ENCODE measurements at places on chromosomes 6 and 20.

DNA sequence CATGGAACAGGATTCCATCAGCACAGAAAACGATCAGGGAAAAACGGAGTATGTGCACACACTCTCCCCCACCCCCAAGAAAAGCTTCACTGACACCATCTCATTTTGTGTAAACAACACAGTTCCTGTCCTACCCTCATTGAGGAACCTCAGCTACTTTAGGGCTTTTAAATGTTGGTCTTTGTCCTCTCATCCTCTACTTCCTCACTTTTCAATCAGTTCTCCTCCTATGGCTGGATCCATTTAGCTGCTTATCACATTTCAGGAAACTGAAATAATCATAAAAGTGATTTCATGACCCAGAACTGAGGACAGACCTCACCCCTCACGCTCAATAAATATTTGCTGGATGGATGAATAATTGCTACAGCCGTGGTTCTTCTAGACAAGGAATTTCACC is 33.1 kb upstream of the PNRC1 start:
- no peak for DNase-seq

DNA sequence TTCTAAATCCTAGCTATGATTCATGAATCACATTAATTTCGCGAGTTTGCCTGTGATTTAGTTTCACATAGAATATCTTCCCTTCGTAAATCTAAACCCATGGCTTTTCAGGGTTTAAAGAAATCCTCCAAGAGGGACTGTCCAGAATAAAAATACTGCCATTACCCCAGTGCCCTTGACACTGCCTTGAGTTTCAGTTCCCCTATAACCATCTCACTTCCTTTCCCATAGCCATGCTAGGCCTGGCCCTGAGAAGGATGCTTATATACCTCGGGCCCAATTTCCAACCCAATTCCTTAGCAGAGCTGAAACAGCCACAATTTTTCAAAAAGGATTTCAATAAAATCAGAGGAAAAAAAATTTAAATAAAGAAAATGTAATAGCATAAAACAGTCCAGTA is 697.3 kb downstream of the FRK start:
- DNase-seq: no peak

DNA sequence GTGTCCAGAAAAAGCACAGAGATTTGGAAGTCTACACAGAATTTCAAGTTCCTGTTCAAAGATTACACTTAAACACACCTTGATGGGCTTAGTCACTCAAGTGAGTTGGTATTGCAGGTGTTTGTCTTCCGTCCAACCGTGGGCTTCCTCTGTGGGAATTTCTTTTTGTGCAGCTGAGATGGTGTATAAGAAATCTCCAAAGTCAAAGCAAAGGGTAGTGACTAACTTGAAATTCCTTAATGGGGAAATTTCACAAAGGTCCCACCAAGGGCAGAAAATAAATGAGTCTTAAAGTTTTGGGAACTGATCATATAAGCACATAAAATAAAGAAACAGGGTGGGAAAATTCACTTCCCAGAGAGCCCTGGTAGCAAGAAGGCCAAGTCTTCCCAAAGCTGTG is 102.0 kb upstream of the TNFAIP3 start:
- no peak for DNase-seq

DNA sequence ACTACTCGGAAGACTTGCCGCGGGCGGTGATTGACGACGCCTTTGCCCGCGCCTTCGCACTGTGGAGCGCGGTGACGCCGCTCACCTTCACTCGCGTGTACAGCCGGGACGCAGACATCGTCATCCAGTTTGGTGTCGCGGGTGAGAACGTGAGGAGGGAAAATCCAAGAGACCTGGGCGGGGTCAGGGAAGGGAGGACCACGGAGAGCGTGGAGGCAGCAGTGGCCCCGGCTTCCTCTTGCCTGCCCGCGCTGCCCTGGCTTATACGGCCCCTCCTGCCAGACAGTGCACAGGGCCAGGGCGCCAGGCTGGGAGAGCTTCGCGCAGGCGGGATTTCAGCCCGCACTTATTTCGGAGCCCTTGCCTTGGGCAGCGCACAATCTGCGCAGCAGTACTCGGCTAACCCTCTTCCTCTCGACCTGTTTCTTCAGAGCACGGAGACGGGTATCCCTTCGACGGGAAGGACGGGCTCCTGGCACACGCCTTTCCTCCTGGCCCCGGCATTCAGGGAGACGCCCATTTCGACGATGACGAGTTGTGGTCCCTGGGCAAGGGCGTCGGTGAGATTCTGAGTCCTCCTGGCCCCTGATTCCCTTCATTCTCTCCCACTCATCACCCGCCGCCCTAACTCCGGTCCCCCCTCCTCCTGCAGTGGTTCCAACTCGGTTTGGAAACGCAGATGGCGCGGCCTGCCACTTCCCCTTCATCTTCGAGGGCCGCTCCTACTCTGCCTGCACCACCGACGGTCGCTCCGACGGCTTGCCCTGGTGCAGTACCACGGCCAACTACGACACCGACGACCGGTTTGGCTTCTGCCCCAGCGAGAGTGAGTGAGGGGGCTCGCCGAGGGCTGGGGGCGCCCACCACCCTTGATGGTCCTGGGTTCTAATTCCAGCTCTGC is 2.0 kb downstream of the MMP9 start:
- no peak for DNase-seq
